Hippocampal formation (tissue), 2 donors: ENCODE measurements at places on chromosomes 7 and 10.

- DNase-seq: no peak
Observed at GRCh38 chr7:54782829-54783228, 23.8 kb upstream of the SEC61G start.

DNA sequence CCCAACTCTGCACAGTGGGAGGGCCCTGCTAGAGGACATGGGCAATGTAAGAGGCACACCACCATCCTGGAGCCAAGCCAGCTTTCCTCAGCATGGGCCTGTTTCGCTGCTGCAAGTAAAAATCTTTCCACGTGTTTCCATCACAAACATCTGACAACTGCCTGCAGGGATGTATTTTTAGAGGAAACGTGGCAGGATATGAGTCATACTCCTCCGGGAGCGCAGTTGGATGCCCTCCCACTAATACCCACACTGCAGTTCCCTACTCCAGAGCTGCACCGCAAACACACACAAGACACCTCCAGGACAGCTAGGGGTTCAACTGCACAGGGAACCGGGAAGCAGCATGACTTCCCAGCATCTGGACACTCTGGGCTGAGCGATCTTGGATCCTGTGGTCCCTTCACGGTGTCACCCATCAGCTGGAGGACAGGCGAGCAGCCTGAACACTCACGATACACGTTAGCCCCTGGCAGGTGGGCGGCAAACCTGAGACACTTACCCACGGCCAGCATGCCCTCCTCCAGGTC, 26.1 kb downstream of the PLAC9 start:
- peak; percentile 37 for DNase-seq

DNA sequence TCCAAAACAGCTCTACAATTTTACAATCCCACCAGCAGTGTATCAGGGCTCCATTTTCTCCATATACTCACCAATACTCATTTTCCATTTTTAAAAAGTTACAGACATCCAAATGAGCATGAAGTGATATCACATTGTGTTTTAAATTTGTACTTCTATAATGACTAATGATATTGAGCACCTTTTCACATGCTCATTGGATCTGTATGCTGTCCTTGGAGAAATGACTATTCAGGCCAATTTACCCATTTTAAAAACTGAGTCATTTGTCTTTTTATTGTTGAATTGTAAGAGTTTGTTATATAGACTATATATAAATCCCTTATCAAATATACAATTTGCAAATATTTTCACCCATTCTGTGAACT, 162.0 kb downstream of the MAGI2 start:
- DNase-seq: no peak

DNA sequence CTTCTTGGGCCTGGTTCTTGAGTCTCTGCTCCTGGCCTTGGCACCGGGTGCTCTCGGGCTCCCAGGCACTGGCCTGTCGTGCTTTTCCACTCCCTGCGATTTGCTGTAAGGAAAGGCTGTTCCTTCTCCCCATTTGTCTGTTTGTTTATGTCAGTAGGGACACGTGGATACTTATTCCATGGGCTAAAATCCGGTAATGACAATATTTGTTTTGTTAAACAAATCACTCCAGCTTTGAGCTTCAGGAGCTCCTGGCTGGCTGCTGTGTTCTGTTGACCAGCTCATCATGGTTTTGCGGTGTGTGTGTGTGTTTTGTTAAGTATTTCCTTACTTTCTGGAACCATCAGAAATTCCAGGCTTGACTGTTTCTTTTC, 17.5 kb upstream of the JAKMIP3 start:
- DNase-seq: no peak

GRCh38 chr10:2933924-2934323, 133.4 kb upstream of the PFKP start:
- DNase-seq: no peak

GRCh38 chr7:73820013-73820412, 10.8 kb upstream of the CLDN4 start:
- DNase-seq: no peak

GRCh38 chr10:126042906-126043305, 146.5 kb downstream of the FANK1 start:
- DNase-seq: no peak

- no peak for DNase-seq
Observed at GRCh38 chr10:117539903-117540639, 2.5 kb upstream of the EMX2 start.

DNA sequence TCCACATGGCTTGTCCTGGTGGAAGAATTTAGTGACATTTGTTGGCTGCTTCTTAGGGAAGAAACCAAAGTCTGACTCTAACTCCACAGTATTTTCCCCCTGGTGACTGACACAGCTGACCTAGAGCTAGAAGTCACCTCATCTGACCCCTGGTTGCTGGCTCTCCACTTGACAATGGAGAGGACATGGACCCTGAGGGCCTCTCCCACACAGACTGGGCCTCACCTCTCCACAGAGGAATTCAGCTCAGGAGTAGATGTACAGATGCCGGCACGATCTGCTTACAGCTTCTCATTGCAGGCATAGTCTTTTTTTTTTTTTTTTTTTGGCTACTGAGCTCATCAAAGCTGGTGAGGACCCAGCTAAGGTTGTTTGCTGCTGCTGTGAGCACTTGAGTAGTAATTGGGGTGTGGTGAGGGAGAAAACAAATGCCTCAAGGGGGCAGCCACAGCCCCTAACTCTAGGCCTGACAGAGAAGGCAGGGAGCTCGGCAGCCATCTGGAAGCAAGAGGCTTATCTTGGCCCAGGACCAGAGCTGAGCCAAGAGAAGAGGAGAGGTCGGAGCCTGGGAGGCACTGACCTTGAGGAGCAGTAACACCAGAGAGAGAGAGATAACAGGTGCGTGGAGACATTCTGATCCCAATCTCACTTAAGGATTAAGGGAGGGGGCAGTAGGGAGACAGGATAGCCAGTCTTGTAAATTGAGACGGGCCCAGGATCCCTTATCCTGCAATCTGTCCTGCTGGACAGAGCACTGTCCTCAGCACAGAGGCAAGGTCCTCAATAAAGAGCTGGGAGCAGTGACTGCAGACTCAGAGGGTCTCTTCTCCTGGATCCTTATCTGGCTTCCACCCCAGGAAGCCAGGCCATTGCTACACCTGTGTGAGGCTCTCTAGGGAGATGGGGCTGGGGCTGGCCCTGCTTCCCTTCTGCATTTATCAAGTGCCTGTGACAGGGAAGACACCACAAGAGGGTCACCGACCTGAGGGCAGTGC, 9.4 kb downstream of the PRSS58 start:
- no peak for DNase-seq

- no peak for DNase-seq
Observed at GRCh38 chr10:53223851-53224250, 451.3 kb upstream of the MBL2 start.

GRCh38 chr7:34222316-34222715, 317.0 kb downstream of the BMPER start:
- no peak for DNase-seq

DNA sequence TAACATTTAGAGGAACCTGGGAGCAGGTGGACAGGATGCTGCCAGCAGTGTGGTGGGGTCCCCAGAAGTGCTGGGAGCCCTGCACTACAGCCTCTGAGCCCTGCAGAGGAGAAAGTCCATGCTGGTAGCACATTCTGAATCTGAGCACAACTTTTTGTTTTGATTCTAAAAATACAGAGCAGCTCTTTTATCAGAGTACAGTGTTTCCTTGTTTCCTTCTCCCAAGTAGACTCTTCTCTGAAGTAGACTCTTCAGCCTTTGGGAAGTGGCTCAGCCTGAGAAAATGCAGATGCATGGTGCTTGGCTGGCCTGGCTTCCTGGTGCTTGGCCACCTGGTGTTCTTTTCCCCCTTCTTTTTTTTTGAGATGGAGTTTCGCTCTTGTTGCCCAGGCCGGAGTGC, 9.1 kb downstream of the ADCY1 start:
- DNase-seq: peak; percentile 16

DNA sequence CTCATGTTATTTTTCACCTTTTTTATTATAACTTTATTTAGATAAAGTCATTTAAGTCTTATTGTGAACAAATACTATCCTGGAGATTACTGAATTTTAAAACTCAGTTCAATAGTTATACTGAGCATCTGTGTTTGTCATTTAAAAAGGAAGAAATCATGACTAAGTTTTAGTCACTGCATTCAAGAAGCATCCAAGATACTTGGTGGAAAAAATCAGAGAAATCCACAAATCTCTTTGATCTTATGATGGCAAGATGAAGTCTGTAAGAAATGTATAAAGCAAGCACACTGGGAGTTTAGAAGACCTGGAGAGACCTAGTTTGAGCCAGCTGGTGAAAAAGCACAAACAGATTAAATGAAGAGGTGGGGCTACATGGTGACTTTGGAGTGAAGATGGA, 529.8 kb upstream of the IGFBP3 start:
- no peak for DNase-seq

DNA sequence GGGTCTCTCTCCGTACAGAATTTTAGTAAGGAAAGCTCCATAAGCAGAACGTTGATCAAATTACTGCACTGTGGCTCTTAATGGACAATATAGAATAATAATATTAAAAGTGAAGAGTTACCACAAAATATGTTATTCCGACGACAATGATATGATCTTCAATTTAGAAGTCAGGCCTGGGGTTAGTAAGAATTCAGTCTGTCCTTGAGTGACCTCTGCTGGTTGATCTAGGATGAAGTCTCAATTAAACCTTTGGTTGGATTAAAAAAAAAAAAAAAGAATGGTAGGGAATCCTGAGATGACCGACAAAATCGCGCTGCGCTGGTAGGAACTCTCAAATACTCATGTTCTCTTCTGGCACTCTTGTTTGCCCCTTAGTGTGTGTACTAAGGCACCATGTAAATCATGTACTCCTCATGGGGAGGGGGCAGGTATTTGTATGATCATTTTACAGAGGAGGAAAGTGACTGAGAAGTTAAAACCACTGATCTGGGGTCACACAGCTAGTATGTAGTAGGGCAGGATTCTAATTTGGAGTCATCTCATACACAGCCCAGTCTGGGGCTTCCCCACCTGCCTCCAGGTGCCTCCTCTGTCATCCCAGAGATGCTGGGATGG, 161.3 kb upstream of the NPVF start:
- DNase-seq: no peak

GRCh38 chr7:55569269-55569663, 3.0 kb downstream of the VOPP1 start:
- no peak for DNase-seq

DNA sequence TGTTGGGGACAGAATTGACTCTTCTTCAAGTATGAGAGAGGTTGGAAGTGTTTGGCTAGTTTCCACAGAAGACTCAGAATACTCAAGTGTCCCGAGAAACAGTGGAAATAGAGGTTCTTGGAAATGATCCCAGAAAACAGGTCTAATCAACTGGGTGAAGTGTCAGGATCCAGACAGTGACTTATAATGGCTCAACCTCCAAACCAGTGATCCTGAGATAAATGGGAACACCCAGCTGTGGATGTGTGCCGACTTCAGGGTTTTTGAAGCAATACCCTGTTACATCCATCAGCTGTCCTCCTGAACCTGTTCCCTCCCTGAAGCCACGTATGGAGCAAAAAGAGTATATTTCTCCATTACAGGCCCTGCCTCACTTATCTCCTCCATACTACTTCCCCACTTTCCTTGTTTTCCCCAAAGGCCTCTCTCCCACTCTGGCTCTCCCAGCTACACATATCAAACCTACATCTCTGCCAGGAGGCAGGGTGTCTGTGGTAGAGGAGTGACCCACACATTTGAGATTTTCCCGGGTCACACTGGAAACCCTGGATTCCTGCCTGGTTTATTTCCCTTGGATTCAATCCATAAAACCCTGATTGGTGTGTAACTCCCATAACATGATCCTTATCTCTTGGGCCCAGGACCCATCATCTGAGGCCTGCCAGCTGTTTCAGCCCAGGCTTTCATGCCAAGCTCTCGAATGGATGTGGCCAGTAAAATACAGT, 17.6 kb upstream of the ELOVL3 start:
- no peak for DNase-seq

DNA sequence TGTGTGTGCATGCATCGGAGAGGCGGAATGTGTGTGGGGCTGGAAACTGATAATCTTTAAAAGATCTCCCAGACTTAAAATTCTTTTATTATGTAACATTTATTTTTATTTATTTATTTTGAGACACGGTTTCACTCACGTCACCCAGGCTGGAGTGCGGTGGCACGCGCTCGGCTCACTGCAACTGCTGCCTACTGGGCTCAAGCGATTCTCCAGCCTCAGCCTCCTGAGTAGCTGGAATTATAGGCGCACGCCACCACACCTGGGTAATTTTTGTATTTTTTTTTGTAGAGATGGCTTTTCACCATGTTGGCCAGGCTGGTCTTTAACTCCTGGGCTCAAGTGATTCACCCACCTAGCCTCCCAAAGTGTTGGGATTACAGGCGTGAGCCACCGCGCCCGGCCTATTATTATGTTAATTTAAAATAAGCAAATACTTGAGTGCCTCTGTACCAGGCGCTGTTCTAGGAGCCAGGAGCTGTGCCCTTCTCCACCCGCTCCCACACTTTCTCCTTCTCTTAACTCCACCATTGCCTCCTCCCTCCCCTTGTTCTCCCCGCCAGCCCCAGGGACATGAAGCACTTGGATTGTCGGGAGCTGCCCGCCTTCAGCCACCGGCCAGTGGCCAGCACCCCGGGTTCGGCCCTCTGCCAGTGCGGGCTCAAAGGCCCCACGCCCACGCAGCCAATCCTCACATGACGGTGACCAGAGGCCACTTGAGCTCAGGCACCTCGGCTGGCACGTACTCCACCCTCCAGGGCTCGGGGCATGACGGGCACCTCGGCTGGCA, 163.6 kb downstream of the DNAJB6 start:
- no peak for DNase-seq

DNA sequence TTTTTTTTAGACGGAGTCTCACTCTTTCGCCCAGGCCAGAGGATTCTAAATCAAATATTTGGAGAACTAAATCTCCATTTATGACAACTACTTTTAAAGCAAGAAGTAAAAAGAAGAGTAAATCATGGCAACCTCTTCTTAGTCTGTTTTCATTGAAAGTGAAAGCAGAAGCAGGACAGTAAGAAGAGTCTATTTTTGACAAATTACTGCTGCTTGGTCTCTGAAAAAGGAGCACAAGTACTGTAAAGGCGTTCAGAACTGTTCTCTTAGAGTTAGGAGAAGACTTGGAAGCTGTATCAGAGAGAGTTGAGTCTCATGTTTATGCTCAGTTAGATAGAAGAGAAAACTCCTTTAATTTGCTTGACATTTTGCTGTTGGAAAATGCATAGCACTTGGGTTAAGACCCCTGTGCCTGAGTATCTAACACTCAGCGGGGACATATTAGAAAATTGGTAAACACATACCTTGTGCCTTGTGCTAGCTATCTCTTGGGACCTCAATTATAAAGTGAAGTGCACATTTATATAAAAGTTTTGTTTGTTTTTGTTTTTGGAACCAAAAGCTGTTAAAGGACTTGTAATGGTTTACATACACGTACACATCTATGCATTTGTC, 433.0 kb downstream of the ANKRD7 start:
- no peak for DNase-seq

DNA sequence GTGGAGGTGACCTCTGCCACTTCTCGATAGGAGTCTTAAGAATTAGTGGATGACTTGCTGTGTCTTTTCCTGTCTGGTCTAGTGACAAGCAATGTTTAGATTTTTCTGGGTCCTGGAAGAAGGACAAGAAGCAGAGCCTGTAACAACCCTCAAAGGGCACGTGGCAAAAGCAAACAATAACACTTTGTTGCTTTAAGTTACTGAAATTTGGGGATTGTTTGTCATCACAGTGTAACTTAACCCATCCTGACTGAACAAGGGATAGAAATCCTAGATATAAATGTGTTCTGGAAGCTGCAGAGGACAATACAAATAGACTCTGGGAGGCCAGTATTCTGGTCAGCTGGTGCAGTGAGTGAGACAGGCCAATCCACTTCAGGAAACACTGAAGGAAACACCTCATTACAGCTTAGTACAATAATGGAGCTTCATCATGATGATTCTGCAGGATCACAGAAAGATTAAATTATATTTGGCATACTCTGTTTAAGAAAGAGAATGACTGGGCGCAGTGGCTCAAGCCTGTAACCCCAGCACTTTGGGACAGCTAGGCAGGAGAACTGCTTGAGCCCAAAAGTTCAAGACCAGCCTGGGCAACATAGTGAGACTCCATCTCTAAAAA, 23.3 kb downstream of the ENKUR start:
- no peak for DNase-seq
